ENCODE measurements at places on chromosomes 16 and 17.

GRCh38 chr16:76535-77272 is 1.3 kb upstream of the MPG start:
- peak; percentile 2 for ATAC-seq

DNA sequence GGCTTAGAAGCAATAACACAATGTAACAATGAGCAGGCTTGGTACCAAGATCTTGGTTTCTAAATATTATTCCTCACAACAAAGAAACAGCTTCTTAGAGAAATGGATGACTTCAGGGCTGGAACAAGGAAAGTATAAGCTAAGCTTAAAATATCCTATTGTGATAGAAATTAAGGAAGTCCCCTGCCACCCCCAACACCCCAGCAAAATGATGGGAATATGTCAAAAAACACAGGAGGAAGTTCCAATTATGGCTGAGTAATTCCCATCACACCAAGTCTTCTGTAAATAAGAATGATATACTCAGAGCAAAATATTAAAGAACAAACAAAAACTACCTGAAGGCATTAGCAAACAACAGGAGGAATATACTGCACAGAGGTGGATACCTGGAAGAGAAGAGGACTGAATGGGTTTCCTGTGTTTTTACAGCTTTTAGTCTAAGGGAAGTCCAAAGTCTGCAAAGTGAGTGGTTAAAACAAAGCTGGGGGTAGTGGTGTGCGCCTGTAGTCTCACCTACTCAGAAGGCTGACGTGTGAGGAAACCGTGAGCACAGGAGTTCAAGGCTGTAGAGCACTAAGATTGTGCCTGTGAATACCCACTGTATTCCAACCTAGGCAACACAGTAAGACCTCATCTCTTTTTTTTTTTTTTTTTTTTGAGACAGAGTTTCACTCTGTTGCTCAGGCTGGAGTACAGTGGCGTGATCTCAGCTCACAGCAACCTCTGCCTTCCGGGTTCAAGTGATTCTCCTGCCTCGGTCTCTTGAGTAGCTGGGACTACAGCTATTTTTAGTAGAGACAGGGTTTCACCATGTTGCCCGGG is 17.1 kb upstream of the ATP6V0A1 start:
- ATAC-seq: no peak

- ATAC-seq: peak; percentile 62
These were observed 60.8 kb upstream of the CLEC18A start for GRCh38 chr16:69890114-69890891.

- ATAC-seq: no peak
These were observed 17.0 kb downstream of the VAT1L start for GRCh38 chr16:77805398-77805797.

GRCh38 chr17:82802075-82802780 is 37.6 kb downstream of the ZNF750 start:
- ATAC-seq: no peak
